Psoas muscle (tissue), 8 donors: ENCODE measurements at places on chromosomes 4 and X. TPM values are rescaled to one million over a fixed set of nuclear protein-coding genes. Genes with fewer than 3 reads are reported as not detected.

Gene CDS1
- not detected for total RNA-seq

Gene ARHGAP4
- 5.5 TPM for total RNA-seq

DNA sequence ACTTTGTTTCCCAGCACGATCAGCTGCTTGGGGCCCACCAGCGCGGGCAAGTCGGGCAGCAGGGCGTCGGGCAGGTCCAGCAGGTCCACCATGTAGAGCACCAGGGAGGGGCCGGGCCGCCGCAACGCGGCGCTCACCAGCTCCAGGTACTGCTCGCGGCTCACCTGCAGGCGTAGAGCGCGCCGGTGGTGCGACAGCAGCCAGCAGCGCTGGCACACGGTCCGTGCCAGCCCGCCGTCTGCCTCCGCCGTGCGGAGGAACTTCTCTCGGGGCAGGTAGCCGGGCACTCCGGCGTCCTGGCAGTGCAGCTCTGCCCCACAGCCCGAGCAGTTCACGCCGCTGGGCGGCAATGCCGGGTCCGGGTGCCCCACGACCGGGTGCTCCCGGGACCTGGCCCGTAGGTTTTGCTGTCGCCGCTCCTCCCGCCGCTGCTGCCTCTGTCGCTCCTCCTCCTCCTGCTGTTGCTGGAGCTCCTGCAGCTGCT is 527 bp downstream of the NOA1 start:
- DNase-seq = no peak

DNA sequence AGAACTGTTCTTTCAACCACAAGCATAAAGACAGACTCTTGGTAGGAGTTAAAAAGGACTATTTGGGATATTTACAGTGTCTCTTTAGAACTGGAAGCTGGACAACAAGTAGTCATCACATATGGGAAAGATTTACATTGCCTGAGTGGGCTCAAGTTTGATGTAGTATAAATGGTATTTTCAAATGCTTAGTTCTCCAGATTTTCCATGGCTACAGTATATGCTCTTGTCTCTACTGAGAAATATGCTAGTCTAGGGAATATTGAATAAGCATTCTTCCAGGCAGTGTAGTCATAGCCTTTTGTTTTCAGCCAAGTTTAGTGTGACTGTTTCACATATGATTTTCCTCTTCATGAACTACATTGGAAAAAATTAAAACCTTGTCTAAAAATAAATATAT is 315.6 kb downstream of the ARHGAP24 start:
- DNase-seq = no peak

GRCh38 chr4:83212041-83212851 is 72.4 kb downstream of the COQ2 start:
- DNase-seq = no peak

DNA sequence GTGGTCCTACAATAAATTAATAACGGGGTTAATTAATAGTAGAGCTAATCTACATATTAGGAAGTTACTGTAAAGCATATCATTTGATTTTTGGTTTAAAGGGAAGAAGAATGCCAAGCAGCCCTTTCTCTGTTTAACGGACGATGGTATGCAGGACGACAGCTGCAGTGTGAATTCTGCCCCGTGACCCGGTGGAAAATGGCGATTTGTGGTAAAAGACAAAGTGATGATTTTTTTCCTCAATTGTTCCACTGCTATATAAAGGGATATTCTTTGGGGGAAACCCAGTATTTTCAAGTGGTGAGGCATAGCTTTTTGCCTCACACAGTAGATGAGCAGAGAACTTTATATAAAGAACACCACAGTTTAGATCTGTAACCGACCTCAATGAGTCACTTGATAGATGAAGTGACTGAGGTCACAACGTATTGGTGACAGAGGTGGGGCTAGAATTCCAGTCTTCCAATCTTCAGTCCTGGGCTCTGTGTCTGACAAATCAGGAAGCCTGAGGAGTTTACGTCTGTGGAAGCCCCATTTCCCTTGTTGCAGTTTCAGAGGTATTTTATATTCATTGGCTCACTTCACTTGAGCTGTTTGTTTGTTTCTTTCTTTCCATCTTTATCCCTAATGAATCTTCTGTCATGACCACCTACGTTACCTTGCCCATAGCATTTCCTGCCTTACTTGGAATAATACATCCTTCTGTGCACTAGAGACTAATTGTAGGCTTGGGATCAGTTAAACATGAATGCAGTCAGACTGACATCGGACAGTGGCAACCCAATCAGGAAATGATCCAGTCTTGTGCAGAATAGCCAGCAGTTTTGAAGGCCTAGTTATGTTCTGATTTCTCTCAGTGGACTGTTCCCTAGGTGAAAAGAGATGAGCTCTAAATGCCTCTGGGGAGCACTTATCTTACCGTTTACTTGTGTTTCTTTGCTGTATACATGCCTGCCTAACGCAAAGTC is 30.1 kb downstream of the ZRSR2 start:
- DNase-seq = no peak

DNA sequence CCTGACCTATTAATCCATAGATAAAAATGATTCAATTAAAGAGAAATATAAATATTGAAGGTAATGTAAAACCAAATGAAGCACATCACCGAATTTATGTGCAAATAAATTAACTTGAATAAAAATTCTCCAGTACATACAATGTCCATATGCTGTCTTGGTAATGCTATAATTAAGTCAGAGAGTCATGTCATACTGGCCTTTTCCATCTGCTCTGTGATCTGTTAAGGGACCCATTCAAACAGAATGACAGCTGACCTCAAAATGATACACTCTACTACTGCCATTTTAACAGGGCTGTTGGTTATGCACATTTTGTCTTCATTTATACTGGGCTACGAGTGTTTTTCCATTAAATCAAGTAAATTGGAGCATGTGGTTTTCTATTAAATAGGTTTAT is 99.3 kb downstream of the TEX13A start:
- DNase-seq = no peak

DNA sequence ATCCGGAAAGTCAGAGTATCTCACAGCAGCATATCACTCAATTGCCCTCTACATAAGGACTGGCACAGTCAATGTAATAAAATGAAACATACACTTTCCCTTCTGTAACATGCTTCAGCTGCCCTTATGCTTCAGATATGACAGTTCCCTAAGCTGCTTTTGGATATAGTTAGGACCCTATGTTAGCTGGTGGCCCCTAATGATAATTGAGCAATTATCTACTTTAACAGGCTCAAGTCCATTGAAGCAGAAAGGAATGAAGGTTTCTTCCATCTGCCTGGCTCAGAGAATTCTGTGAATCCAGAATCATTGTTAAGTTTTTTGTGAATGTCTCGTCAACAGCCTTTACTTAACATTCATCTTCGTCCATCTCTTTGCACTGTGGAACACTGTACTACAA is 951.2 kb upstream of the DIAPH2 start:
- no peak for DNase-seq

Gene KLB
- 0.05 TPM for total RNA-seq

Gene CASK
- total RNA-seq = 9.7 TPM

GRCh38 chr4:39910064-39910463 is 67.6 kb downstream of the PDS5A start:
- DNase-seq = no peak

Gene COL25A1
- 0.30 TPM for total RNA-seq

DNA sequence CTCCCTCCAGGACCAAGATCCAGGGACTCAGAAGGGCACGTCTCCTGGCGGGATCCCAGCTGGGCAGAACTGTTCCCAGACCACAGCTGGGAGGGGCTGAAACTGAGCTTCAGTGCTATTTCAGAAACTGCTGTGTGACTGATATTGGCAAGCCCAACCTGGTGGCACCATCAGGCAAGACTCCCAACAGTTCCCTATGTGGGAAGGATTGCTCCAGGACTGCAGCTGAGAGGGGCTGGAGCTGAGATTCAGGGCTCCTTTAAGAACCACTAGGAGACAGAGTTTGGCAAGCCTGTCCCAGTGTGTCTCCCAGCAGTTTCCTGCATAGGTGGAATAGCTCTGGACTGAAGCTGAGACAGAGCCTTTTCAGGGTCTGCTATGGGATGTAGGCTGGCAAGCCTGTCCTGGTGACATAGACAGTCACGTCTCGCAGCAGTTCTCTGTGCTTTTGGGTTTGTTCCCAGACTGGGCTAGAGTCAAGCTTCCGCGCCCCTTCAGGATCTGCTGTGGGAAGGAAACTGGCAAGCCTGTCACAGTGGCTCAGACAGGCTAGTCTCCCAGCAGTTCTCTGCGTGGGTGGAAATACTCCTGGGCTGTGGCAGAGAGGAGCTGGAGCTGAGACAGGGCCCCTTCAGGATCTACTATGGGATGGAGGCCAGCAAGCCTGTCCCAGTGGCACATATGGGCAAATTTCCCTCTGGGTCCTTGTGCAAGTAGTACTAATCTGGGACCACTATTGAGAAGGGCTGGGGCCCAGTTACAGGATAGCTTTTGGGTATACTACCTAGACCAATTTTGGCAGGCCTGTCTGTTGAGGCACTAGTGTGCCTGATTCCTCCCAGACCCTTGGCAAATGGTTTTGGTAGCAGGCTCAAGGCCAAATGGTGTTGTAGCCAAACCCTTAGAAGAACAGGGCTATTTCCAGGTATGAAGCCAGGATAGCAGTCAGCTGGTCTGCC is 20.2 kb upstream of the MED14 start:
- DNase-seq = peak; percentile 94

- DNase-seq = no peak
These were observed 82.0 kb downstream of the TMEM156 start for GRCh38 chr4:38950159-38950558.

Gene SLITRK4
- 14.5 TPM for total RNA-seq

DNA sequence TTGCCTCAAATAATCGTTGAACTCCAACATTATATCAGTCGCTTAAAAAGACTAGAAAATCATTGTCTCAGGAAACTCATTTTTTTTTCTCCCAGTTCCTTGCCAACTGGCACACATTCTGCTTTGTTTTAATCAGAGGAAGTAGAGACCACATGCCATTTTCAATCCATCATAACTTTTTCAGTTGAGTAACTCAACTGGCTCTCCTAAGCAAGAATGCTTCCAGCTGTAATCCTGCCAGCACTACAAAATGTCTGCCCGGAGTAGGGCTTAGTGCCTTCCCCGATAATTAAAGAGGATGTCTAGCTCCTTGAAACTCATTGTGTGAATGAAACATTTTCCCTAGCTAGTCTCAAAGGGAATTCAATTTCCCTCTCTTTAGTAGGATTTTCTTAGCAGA is 33.0 kb downstream of the FREM3 start:
- DNase-seq = no peak

DNA sequence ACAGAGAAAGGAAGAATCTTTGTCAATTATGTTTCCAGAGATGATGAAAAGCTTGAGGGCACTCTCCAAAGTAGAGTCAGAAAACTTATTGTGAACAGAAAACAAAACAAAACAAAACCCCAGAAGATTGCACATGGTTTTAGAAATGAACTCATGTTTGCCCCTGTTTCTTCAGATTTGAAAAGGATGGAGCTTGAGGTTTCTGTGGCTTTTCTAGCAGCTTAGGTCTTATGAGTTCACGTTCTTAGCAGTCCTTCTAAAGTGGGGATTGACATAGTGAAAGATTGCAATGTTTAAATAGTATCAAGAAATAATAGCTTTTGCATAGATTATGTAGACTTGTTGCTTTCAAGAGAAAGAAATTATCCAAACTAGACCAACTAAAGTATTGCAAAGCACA is 421.8 kb downstream of the GBA3 start:
- DNase-seq = no peak

GRCh38 chr4:67896421-67897065 is 12.7 kb upstream of the TMPRSS11D start:
- DNase-seq = no peak

DNA sequence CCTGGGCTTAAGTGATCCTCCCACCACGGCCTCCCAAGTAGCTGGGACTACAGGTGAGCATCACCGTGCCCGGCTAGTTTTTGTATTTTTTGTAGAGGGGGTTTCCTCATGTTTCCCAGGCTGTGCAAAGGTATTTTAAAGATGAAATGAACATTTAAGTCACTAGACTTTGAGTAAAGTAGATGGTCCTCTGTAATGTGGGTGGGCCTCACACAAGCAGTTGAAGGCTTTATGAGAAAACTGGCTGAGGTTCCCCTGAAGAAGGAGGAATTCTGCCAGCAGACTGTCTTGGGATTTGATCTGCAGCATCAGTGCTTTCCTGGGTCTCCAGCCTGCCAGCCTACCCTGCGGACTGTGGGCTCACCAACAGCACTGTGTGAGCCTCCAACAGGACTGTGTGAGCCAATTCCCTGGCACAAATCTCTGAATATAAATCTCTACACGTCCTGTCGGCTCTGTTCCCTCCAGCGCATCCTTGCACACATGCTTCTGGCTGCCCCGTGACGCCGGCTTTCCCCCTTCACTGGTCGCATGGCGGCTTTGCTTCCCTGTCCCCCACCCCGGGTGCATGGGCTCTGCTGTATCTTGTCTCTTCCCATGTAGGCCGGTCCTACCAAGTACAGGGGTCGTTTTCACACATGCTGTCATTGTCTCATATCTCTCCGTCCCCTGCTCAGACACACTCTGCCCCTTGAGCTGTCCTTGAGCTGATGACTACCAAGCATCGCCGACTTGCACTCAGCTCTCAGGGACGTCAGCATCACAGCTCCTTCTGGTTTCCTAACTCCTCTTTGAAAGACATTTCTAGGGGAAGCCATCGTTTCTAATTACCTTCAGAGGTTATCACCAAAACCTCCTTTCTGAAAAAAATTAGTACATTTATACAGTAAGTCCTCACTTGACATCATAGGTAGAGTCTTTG is 46.4 kb downstream of the RWDD4 start:
- DNase-seq = no peak

Gene LRIT3
- total RNA-seq = 0.08 TPM

Gene CD38
- 3.7 TPM for total RNA-seq

DNA sequence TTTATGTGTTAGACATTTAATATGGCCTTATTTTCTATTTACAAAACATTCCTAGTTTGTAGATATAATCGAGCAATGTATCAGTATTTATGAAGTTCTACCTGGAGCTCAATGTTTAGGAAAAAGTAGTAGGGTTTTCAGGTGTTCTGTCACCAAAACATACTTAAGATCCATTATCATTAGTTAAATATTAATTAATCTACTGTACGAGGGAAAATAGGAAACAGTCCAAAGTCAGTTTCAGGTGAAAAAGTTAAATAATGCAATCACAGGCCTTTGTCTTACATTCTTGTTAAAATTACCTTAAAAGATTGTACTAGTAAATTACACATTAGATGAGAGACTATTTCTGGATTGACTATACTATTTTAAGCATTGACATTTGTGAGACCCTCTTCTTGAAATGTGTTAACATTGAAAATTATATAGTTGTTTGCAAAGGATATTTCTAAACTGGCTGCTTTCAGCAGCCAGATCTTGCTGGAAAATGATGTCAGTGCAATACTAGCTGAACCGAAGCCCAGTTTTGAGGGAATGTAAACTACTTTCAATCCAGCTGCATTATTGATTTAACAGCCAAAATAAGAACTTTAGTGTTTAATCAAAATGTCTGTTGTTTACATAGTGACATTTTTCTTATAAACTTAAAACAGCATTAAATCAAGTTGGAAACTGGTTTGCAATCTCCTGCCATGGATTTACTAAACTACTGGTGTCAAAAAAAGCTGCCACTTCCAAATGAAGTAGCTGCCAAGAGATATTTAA is 19.3 kb downstream of the GUCY1B1 start:
- DNase-seq = no peak

Gene MAEA
- 26.7 TPM for total RNA-seq

GRCh38 chr4:83387476-83388312 is 53.0 kb upstream of the HPSE start:
- DNase-seq = no peak
